ENCODE measurements at places on chromosomes 11 and 22.

DNA sequence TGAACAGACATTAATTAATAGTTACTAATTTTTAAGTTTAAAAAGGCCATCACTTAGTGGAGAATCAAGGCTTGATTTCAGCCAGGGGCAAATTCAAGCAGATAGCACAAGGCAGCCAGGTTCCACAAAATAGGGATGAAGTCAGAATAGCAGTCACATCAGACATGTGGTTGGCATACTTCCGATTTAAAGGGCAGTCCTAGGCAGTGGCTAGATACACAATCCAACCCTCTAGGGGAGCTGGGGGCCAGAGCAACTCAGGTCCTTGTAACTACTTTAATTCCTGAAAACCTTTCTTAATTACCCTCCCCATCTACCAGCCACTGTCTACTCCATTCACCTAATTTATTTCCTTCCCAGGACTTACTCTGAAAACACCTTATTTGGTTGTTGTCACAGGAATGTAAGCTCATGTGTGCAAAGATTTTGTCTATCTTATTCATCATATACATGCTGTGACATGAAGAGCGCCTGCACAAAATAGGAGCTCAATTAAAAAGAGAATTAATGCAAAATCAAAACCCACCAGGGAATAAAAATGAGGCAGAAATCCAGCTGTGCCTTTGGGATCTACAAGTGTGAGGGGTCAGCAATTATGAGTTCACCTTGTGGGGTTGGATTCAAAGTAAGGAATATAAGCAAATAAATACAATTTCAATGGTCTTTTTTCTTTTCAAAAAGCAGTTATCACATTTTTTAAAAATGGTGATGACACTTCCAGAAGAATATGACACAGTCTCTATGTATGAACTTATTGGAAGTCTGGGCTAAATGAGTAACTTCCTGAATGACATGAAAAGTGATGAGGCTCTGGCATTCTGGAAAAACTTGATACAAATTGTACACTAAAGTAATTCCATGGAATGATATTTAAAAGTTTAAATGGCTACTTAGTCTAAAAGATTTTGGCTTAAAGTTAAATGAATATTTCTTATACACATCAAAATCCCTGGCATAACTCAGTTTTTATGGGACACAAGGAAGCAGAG is 53.8 kb downstream of the COPB1 start:
- no peak for DNase-seq

DNA sequence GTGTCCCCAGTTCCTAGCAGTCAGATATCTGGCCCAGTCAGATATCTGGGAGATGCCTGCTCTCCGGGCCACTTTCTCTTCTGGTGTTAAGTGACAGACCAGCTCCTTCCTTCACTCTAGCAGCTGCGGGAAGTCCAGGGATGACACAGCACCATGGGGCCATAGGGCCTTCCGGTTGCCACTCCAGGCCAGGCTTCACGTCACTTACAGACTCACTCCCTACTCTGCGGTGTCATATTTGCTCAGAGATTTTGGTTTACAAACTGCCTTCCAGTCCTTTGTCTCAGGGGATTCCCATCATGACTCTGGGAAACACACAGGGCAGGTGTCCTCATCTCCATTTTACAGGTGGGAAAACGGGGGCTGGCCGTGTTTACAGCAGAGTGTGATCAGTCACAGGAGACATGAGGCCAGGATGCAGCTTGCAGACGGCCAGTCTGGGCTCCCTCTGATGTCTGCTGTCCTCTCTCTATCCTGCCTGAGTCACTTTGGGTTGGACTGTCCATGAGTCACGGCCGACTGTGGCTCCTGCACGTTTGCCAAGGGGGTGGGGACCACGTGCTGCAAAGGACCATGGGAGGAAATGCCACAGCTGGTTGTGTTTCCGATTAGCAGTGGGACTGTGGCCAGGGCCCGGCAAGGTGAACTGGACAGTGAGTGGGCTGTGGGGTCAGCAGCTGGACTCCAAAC is 8.2 kb upstream of the TBC1D22A start:
- no peak for DNase-seq

- DNase-seq, result no peak
Observed at GRCh38 chr22:32926600-32926999, 125.1 kb downstream of the TIMP3 start.

- no peak for DNase-seq
Observed at GRCh38 chr11:64219354-64219684, 6.7 kb downstream of the TRPT1 start.

DNA sequence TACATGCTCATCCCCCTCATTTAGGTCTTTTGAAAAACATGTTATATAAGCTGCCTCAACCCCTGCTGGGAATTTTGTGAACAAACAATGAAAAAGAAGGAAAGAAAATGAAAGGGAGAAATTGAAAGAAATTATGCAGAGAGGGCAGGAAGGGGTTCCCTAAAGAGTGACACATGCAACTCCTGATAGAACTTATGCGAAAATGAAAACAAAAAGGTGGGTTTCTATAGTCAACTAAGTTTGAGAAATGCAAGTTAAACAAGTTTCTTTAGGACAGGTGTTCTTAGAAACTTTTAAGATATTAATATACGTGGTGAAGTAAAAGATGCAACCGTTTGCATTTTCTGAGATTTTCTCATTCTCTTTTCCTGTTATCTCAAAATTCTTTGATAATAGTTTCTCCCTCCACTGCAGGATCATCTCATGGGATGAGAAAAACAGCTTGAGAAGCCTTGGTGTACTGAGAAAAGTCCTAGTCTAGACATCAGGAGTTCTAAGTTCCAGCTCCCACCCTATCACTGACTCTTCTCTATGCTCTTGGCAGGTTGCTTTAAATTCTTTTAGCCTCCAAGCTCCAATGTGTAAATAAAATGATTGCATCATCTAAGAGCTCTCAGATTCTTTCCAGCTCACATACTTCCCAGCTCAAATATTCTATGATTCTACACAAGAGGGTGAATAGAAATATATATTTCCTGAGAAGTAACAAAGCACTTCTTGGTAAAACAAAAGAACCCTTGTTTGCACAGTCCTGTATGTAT is 109.2 kb downstream of the FAM76B start:
- no peak for DNase-seq

DNA sequence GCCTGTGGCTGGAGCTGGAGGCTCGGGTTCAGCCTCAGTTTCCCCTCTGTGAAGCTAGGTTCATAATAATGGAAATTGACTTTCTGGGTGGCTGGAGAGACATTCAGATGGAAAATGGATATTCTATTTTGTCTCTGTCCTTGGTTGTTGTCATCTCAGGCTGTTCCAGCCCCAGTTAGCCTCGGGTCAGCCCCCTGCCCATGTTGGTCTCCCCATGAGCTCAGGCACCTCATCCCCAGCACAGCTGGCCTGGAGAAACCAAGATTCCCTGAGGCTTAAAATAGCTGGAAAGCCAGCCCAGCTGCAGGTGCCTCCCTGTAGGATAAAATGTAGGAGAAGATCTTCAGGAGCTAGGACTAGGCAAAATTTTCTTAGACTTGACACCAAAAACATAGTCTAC is 129.5 kb downstream of the MED15 start:
- DNase-seq, result no peak

GRCh38 chr11:65182258-65183170 is 786 bp downstream of the CAPN1 start:
- DNase-seq, result no peak

DNA sequence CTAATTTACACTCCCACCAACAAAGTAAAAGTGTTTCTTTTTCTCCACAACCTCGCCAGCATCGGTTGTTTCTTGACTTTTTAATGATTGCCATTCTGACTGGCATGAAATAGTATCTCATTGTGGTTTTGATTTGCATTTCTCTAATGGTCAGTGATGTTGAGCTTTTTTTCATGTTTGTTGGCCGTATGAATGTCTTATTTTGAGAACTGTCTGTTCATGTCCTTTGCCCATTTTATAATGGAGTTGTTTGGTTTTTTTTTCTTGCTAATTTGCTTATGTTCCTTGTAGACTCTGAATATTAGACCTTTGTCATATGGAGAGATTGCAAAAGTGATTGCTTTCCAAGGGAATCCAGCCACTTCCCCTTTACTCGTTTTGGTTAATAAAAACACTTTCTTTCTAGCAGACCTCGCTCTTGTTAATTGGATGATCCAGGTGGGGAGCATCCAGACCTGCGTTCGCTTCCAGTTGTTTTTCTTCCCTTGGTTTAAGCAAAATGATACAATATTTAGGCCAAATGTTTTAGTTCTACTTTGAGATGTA is 17.1 kb upstream of the APOL4 start:
- DNase-seq, result no peak

DNA sequence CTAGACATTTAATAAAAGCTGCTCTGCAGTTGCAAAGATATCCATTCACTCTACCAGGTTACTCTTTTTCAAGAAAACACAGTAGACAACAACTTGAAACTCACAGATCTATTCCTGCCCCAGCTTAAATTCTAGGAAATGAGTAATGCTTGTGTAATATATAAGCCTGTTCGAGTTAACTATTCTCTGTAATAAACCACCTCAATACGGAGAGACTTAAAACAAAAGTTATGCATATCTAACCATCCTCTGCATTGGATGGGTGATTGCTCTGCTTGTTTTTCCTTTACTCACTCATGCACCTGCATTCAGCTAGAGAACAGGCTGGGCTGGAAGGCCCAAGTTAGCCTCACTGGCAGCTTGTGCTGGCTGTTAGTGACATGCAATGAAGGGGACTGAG is 13.3 kb downstream of the LRRC4C start:
- no peak for DNase-seq

GRCh38 chr22:49268924-49269323 is 558.7 kb downstream of the BRD1 start:
- no peak for DNase-seq

GRCh38 chr11:35748644-35749043 is 86.1 kb downstream of the TRIM44 start:
- no peak for DNase-seq

DNA sequence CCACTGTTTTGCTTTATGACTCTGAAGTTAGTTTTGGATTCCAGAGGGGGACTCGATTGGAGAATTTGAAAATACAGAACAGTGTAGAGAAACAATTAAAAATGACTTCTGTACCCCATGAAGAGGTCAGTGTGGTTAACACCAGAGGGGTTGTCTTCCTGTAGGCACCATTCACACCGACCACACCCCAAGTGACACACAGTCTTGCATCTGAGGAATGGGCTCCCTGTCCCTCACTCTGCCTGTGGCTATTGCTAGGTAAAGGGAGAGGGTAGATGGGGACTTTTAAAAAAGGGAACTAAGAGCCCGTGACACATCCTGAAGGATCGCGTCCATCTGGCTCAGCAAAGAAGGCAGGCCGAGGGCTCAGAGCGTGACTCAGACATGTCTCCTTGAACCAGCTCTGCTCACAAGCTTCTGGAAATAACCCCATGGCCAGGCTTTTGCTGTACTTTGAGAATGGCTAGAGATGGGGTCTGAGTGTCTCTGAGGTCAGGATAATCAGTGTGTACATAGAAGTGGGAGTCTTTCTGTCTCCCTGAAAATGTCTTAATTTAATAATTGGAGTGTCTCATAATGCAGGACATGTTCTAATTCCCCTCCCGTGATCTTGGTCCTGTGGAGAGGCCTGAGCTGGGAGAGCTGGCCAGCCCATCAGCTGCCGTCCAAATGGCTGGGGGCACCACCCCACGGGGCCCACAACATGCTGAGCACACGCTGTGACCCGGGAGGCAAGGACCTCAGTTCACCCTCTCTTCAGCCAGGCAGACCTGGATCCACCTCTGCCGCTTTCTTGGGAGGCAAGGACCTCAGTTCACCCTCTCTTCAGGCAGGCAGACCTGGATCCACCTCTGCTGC is 39.3 kb downstream of the SGSM1 start:
- no peak for DNase-seq

GRCh38 chr11:93494357-93494756 is 48.8 kb downstream of the SMCO4 start:
- DNase-seq, result no peak

GRCh38 chr11:116750070-116750718 is 22.6 kb downstream of the BUD13 start:
- no peak for DNase-seq

- DNase-seq, result no peak
Observed at GRCh38 chr22:41530890-41531714, 13.2 kb downstream of the POLR3H start.

GRCh38 chr22:31040542-31041398 is 40.3 kb upstream of the SMTN start:
- no peak for DNase-seq

GRCh38 chr11:57499413-57499982 is 16.0 kb downstream of the SLC43A1 start:
- no peak for DNase-seq

DNA sequence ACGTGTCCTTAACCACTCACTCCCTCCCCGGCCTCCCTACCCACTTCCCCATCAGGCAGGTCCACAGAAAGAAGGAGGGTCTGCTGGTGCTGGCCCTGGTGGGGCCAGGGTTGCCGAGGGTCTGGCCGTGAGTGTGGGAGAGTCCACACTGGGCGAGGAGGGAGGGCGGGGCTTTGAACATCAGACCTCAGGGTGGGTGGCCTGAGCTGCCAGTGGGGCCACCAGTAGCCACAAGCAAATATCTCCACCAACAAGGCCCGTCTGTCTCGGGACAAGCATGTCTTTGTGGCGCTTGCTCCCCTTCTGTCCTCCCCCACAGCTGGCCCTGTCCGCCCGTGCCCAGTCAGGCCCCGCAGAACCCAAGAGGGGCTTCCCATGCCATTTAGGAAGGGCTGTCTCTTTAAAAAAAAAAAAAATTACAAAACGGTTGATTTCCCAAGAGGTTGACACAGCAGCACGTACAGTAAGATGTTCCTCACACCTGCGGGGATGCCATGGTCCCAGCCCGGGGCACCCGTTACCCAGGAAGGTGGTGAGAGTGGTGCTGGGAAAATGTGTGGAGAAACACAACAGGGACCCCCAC is 17.7 kb upstream of the TALDO1 start:
- no peak for DNase-seq

DNA sequence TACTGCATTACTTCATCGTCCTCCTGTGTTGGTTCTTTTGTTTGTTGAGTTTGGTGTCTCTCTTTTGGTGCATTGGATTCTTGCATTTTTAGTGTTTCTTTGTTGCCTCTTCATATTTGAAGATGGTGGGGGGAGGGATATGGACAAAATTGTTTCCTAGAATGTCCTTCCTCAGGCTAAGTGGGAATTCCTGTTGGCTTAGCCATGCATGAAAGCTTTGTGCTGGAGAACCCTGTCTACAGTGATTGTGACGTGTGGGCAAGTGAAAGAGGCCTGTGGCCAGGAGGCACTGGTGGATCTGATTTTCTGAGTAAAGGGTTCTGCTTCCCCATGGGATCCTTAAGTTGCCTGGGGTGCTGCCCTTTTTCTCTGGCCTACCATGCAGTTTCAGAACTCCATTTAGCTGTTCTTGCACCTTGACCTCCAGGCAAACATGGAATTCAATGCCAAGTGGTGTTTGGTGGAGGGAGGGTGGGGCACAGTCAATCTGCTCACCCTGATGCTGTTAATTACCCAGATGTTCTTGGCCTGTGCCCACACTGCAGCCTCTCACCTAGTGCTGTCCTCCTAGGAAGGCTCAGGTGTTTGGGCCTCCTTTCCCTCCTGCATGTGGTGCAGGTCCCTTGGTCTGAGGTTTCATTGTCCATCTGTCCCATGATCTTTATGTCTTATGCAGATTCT is 46.3 kb upstream of the SLC22A12 start:
- no peak for DNase-seq

DNA sequence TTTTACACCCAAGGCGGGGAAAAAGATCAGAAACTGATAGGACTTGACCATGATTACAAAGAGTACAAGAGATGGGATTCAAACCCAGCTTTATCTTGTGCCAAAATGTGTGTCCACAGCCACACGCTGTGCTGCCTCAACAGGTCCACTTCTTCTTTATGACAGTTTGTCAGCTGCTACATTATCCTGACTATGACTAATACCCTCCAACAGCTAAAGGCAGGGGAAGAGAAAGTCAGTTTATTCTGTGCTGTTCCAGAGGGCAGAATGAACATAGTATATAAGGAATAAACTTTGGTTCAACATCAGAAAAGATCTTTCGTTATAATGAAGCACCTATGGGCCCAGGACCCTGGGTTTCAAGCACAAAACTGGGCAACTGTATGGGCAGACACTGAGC is 668.2 kb upstream of the TENM4 start:
- DNase-seq, result no peak
